Tongue (tissue), 3 donors: ENCODE measurements at places on chromosomes 2 and 18.

DNA sequence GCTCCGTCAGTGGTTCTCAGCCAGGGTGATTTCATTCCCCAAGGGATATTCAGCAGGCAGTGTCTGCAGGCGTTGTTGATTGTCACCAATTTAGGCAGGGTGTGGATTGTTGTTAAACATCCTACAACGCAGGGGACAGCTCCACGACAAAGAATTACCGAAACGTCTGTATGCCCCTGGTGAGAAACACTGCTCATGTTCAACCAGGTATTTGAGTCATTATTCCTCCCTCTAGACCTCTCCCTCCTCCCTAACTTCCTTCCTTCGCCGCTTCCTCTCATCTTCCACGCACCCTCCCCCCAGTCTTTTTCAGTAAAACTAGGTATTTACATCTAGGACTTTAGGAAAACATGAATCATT lies 50.8 kb downstream of the NCK2 start:
- no peak for DNase-seq

GRCh38 chr18:23451491-23451890 lies 1.6 kb upstream of the RIOK3 start:
- no peak for DNase-seq

GRCh38 chr18:70194227-70194890 lies 11.1 kb downstream of the RTTN start:
- no peak for DNase-seq

DNA sequence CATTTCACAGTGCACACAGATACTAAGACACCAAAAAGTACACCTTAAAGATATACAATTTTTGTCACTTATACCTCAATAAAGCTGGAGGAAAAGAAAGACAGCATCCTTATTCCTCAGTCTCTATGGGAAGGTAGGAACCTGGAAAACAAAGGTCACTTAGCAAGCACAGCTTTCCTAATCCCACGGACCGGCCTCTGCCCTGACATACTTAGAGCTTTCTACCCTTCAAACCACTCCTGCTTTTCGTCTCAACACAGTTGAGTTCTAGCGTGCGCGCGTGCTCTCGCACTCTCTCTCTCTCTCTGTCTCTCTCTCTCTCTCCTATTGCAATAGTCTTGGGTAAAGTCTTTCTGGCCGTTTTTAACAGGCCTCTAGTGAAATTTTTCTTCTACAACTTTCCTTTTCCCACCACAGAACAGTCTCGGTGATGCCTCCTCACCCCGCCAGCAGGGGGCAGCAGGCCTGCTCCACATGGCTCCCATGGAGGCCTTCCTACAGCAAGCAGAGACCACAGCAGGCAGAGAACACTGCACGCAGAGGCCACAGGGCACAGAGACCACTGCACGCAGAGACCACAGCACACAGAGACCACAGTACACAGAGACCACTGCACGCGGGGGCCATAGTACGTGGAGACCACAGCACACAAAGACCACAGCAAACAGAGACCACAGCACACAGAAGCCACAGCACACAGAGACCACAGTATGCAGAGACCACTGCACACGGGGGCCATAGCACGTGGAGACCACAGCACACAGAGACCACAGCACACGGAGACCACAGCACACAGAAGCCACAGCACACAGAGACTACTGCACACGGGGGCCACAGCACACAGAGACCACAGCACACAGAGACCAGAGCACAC lies 106.9 kb downstream of the FBXO15 start:
- peak; percentile 17 for DNase-seq

GRCh38 chr2:234273887-234274584 lies 222.8 kb downstream of the ARL4C start:
- DNase-seq: no peak

GRCh38 chr18:21735452-21736015 lies 5.1 kb upstream of the MIB1 start:
- no peak for DNase-seq

DNA sequence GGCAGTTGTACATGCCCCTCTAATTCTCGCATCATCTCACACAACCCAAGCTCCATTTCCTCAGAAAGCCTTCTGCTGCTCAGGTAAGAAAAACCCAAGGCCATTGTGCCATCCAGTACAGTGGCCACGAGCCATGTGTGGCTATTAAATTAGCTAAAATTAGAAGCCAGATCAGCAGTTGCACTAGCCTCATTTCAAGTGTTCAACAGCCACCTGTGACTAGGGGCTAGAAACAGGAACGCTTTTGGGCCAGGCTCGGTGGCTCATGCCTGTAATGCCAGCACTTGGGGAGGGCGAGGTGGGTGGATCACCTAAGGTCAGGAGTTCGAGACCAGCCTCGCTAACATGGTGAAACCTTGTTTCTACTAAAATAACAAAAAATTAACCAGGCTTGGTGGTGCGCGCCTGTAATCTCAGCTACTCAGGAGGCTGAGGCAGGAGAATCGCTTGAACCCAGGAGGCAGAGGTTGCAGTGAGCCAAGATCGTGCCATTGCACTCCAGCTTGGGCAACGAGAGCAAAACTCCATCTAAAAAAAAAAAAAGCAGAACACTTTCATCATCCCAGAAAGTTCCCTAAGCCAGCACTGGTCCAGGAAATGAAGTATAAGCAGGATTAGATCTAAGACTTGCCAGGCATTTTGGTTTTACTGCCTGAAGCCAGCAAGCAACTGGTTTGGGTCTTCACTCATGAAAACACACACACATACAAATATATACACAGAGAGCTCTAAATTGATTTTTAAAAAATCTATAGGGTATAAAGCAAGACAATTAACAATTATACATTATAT lies 35.7 kb downstream of the ATP8B1 start:
- DNase-seq: no peak

GRCh38 chr2:229267080-229267479 lies 4.0 kb downstream of the PID1 start:
- no peak for DNase-seq

- DNase-seq: peak; percentile 53
Observed at GRCh38 chr2:151138507-151138906, 123.2 kb downstream of the RBM43 start.
